ENCODE measurements at places on chromosomes 2 and 18.

DNA sequence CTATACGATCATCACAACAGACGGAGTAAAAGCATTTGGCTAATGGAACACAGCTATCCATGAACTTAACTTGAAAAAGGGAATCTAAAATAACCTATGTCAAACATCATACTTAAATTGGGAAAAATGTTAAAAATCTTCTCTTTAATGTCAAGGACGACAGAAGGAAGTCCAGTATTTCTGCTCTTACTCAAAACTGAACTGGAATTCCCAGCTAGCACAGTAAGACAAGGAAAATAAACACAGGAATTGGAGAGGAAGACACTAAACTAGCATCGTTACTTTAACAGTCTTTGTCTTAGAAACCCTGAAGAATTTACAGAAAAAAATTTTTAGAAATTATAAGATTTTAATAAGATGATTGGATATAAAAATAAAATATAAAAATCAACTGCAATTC is 112.6 kb downstream of the HDAC4 start:
- DNase-seq, result no peak

- DNase-seq, result no peak
Observed at GRCh38 chr2:65722028-65722778, 289.8 kb upstream of the SPRED2 start.

DNA sequence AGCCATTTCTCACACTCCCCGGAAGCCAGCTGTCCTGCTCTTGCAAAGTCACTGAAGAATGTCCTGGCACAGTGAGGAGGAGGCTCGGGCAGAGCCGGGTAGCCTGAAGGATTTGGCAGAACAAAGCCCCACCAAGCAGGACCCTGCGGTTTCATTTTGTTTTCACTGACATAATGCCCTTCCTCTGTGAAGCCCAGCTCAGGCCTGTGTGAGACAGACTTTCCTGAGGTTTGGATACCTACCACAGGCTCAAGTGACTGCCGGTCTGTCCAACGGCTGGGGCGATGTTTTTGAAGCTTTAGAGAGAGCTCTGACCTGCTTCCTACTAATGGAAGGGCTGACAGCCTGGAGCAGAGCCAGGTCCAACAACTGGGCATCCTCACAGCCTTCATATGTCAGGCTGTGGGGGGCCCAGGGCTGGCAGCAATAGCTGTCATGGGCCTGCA is 99.8 kb upstream of the FZD7 start:
- DNase-seq, result no peak

DNA sequence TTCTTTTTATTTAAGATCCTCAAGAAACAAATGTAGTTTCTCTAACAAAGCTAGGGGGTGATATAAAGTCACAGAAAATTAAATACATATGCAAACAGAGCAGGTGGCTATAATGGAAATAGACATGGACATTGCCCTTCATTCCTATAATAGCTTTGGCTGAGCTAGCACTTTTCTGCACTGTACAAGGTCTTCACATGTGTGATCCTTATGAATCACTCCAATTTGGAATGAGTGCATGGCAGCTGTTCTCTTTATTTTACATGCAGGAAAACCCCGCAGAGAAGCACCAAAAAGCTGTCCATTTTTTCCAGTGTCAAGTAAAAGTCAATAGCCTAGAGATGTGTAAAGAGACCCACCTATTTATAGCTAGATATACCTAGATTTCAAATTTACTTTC is 747.4 kb upstream of the SLC8A1 start:
- no peak for DNase-seq

- DNase-seq, result no peak
Observed at GRCh38 chr2:125842041-125842440, 813.9 kb upstream of the GYPC start.

GRCh38 chr18:34990597-34990996 is 50.6 kb upstream of the MAPRE2 start:
- no peak for DNase-seq

All from RCC 7860 (cell line).